ENCODE measurements at places on chromosomes 12 and 14. TPM values are rescaled to one million over a fixed set of nuclear protein-coding genes. Genes with fewer than 3 reads are reported as not detected.

DNA sequence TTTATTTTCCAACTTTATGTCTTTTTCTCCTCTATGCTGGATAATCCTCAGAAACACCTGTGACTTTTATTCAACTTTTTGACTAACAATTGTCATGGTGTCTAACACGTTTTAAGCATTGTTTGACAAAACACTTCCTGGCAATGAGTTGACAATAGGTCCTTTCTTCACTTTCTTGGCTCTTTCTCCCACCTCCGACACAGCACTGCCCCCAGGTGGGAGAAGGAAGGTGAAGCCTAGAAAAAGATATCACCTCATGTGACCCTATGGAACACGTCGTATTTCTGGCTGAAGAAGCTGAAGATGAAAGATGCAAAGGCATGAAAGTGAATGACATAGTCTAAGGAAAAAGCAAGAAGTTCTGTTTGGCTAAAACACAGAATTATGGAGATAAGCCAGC lies 430.0 kb downstream of the ETNK1 start:
- H3K4me3 ChIP-seq, result no peak overlapping the region
- no peaks in the 10 kb centered on the region for H3K4me1 ChIP-seq
- no peaks in the 10 kb centered on the region for H3K27me3 ChIP-seq
- no peaks in the 10 kb centered on the region for H3K36me3 ChIP-seq

Gene SYCP3
- total RNA-seq, result not detected

- no peaks in the 10 kb centered on the region for H3K4me1 ChIP-seq
- DNase-seq, result peak; percentile 32
- no peaks in the 10 kb centered on the region for H3K36me3 ChIP-seq
- H3K27me3 ChIP-seq, result peaks cover 83% of the 10 kb centered on the region
- H3K27ac ChIP-seq, result no peak overlapping the region
These were observed 592 bp upstream of the KCNK10 start for GRCh38 chr14:88323523-88324199.

DNA sequence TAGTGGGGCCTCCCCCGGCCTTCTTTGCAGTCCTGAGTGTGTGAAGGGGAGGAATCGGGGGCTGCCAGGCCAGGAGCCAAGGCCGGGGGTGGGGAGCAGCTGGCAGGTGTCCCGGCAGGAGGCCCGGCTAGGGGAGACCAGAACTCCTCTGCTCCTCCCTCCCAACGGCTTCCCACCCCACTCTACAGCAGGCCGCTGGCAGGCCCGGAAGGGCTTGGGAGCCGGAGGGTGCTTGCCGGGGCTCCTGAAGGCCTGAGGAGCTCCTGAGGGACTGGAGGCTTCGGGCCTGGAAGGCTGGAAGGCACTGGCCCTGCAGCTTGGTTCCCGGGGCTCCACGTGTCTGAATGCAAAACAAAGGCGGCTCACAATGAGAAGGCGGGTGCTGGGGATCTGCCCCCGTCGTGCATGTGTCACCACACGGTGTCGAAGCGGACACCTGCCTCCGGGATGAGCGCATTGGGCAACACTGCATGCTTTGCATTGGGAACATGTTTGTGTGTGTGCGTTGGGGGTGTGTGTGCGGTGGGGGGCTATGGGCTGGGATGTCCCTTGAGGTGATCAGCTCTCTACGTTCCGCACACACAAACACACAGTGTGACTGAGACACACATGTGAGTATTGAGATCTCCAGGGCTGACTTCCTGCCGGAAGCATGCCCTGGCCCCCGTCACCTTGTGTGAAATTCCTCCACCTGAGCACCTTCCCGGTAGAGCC lies 30.9 kb upstream of the ANKRD9 start:
- no peak overlapping the region for H3K27ac ChIP-seq
- peaks cover 16% of the 10 kb centered on the region for H3K27me3 ChIP-seq
- no peak for DNase-seq
- H3K4me3 ChIP-seq, result no peak overlapping the region
- no peaks in the 10 kb centered on the region for H3K36me3 ChIP-seq

DNA sequence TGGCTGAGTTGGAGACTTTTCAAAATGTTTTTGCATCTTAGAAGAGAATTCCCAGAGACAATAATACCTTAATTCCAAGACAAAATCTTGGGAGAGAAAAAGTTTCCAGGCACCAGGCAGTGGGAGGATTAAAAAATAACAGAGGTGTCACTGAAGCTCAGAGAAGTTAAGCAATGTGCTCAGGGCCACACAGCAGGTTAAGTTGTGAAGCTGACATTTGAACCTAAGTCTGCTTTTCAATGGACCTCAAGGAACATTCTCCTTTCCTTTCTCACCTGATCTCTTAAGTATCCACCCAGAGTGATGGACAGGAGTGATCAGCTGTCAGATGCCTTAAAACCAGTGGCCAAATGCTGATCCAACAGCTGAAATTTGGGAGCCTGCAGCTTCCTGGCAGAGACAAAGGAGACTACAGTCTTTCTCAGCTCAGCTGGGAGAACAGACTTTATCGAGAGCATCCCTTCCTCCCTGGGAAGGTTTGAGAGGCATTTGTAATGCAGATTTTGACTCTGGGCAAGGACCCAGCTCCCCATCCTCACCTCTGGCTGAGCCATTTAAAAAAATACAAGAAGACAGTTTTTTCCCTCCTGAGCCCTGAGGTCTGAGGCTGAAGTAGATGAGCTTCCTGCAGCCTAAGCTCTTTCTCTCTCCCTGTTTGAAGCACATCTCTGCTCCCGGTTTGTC lies 174.9 kb upstream of the RPH3A start:
- no peaks in the 10 kb centered on the region for H3K36me3 ChIP-seq
- DNase-seq, result no peak
- no peak overlapping the region for H3K4me3 ChIP-seq
- no peaks in the 10 kb centered on the region for H3K27me3 ChIP-seq

DNA sequence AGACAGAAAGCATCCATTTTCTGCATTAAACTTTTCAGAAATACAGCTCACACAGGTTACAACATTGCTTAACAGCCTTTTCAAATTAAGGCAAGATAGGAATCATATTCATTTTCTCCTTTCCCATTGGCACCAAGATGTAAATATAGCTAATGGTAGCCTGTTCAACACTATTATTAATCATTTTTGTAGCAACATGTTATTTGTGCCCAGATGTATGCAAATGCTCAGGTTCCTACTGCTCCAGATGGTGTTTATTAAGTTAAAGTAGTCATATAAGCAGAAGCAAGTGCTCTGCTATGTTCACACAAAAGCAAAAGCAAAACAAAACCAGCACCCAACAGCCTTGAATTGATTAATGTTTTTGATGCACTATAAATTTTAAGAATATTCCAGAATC lies 1110.6 kb downstream of the SLC6A15 start:
- H3K4me3 ChIP-seq, result no peak overlapping the region
- no peaks in the 10 kb centered on the region for H3K27me3 ChIP-seq
- no peaks in the 10 kb centered on the region for H3K4me1 ChIP-seq
- no peak overlapping the region for H3K27ac ChIP-seq
- no peak for DNase-seq

DNA sequence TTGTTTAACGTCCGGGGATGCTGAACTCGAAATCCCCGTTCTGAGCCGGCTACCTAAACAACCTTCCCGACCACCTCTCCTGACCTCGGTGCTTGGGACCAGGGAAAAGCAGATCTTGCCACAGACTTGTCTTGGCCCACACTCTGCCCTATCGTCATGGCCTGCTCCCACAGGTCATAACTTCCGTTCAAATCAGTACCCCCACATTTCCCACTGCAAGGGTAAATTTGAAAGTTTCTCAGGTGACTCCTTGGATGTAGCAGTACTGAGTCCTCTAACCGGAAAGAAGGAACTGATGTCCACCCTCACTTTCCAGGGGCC lies 612 bp upstream of the RBM23 start:
- peaks cover 30% of the 10 kb centered on the region for H3K36me3 ChIP-seq
- peak overlapping the region; percentile 61 for H3K4me3 ChIP-seq
- no peaks in the 10 kb centered on the region for H3K27me3 ChIP-seq
- peaks cover 21% of the 10 kb centered on the region for H3K4me1 ChIP-seq
- no peak for DNase-seq
- H3K27ac ChIP-seq, result peak overlapping the region; percentile 83

GRCh38 chr12:9260931-9261330 lies 52.7 kb upstream of the PZP start:
- no peaks in the 10 kb centered on the region for H3K4me1 ChIP-seq
- H3K4me3 ChIP-seq, result no peak overlapping the region
- no peak for DNase-seq
- H3K27ac ChIP-seq, result no peak overlapping the region

DNA sequence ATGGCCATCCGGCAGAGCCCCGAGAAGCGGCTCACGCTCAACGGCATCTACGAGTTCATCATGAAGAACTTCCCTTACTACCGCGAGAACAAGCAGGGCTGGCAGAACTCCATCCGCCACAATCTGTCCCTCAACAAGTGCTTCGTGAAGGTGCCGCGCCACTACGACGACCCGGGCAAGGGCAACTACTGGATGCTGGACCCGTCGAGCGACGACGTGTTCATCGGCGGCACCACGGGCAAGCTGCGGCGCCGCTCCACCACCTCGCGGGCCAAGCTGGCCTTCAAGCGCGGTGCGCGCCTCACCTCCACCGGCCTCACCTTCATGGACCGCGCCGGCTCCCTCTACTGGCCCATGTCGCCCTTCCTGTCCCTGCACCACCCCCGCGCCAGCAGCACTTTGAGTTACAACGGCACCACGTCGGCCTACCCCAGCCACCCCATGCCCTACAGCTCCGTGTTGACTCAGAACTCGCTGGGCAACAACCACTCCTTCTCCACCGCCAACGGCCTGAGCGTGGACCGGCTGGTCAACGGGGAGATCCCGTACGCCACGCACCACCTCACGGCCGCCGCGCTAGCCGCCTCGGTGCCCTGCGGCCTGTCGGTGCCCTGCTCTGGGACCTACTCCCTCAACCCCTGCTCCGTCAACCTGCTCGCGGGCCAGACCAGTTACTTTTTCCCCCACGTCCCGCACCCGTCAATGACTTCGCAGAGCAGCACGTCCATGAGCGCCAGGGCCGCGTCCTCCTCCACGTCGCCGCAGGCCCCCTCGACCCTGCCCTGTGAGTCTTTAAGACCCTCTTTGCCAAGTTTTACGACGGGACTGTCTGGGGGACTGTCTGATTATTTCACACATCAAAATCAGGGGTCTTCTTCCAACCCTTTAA lies 1.5 kb downstream of the FOXG1 start:
- DNase-seq, result no peak
- no peaks in the 10 kb centered on the region for H3K36me3 ChIP-seq
- H3K27ac ChIP-seq, result no peak overlapping the region
- no peaks in the 10 kb centered on the region for H3K4me1 ChIP-seq
